ENCODE measurements at places on chromosomes 11 and 22.

DNA sequence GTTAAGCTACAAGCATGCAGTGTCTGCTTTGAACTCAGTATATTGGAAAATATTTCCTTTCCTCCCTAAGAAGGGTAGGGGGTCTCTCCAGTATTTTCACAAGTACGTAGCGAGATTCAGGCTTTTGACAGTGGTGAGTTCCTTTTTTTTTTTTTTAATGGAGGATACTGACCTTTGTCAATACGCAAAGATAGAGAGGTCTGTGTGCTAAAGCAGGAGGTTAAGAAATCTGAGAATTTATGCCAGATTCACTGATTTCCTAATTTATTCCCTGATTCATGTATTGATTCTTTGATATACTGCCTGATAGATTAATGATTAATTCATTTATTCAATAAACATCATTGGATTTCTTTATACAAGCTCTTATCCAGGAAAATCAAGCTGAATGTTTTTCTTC, 106.7 kb upstream of the CADM1 start:
- no peak for DNase-seq

- DNase-seq = no peak
Observed at GRCh38 chr11:2269601-2270321, 627 bp downstream of the ASCL2 start.

- DNase-seq = no peak
Observed at GRCh38 chr11:111963931-111964340, 26.8 kb downstream of the DIXDC1 start.

DNA sequence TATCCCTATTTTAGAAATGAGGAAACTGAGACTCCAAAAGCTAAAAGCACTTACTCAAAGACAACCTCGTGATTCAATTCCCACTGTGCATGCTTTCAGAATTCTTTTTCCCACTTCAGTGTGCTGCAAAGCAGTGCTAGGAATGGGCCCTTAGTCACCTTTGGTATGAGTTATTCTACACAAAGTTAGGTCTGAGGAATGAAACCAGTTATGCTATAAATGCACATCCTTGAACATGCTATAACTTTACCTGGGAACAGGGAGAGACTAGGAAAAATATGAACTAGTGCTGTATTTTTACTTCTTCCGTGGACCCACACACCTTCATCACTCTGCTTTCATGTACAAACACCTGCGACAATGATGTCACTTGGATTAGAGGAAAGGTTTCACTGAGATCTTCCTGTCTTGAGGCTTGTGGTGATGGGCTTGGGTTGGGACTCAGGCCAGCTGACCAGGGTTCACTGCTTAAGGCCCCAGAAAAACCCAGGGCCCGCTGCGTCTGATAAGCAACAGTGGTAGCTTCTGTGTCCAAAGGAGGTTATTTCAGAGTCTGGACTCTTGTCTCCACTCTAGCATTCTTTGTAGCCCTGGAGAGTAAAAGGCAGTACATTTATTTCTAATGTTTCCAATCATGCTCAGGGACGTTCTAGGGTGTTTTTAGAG, 81.6 kb downstream of the ZC3H12C start:
- no peak for DNase-seq

DNA sequence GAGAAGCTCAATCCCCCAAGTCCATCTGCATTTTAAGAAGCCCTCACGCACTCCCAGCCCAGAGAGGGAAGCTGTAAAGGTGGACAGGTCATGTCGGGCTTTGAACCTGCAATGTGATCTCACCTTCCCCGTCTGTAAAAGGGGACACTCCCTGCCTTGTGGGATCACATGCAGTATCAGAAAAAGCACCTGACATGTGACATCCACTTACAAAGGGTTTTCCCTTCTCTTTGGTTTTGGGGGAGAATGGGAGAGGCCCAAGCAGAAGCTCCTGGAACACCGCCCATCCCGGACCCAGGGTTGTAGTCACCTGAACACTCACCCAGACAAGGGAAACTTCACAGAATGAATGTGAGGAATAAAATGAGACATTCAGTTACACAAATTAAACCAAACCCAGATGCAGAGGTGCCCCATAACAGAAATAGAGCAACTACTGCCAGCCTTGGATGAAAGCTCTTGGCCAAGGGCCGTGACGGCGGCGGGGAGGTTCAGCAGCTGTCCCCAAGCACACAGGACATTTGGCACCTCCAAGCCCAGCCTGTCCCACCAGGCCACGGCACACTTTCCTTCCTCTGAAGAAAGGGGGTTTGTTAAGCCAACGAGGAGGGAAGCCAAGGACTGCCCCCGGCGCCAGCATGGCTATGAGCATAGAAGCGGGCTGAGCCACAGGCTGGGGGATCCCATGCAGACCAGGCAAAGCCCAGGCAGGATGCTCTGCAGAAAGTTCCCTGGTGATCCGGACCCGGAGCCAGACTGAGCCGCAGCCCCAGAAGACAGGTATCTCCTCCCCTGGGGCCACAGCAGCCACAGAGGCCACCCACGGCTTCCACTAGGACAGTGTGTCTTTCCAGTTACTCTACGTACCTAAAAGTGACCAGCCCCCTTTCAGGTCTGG, 3.8 kb downstream of the BID start:
- DNase-seq = no peak

DNA sequence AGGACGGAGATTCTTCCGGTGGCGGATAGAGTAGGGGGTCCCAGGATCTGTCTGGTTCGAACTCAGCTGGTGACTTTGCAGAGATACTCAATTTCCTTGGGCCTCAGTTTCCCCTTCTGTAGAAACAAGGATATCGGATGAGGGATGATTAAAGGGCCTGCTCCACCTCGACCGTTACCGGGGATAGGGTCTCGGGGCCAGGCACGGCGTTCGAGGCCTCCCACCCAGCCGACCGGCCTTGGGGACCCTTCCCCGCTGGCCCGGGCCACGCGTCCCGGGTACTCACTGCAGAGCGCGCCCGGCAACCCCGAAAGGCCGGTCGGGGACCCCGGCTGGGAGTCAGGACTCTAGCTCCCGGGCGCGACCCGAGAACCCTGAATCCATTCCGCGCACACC, 321 bp downstream of the RHBDD3 start:
- DNase-seq = no peak

GRCh38 chr11:102488208-102488607, 35.6 kb upstream of the TMEM123 start:
- DNase-seq = no peak

- no peak for DNase-seq
Observed at GRCh38 chr11:27524155-27524554, 17.6 kb upstream of the LIN7C start.

DNA sequence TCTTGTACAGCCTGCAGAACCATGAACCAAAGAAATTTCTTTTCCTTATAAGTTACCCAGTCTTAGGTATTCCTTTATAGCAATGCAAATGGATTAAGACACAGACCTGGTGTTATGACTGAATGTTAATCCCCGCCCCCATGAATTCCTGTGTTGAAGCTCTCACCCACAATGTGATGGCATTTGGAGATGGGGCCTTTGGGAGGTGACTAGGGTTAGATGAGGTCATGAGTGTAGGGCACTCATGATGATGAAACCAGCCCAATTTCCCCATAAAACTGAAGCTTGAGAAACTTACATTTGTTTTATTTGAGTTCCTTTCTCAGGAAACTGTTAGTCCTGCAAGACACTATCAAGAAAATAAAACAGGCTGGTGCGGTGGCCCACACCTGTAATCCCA, 115.8 kb upstream of the THY1 start:
- no peak for DNase-seq

DNA sequence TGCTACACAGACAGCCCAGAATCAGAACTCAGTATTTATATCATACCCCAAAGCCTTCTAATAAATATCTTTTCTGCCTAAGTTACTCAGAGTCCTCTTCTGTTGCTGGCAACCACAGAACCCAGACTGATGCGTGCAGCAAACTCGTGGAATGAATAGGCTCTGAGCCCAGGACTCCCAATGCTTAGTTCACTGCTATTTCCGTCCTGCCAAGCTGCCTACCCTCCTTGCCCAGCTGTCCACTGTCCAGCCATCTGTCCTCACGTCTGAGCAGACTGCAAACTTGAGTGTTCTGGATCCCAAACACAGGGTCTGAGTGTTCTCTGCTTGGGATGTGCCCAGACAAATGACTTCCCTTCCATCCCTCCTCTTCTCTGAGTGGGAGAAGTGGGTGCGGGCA, 19.4 kb downstream of the PTPN5 start:
- no peak for DNase-seq

DNA sequence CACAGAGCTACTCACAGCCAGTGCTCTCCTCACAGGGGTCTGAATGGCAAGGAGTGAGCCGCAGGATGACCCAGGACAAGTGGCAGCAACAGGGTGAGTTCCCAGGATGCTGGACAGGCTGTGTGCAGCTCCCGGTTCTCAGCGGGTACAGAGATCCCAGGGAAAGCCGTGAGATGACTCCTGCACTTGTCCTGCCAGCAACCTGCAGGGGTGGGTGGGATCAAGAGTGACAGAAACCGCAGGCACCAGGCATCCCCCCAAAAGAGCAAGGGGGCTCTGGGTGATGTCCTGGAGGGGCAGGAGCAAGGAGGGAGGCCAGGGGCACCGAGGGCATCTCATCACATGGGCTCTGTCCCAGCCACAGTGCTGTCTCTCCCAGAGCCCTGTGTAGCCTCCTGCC, 15.9 kb upstream of the PRODH start:
- no peak for DNase-seq

- no peak for DNase-seq
Observed at GRCh38 chr11:74581954-74582547, 10.3 kb upstream of the POLD3 start.

- DNase-seq = no peak
Observed at GRCh38 chr22:42072606-42073330, 1.3 kb upstream of the PHETA2 start.

- DNase-seq = peak; percentile 52
Observed at GRCh38 chr22:46070803-46071450, 79.4 kb upstream of the PPARA start.

DNA sequence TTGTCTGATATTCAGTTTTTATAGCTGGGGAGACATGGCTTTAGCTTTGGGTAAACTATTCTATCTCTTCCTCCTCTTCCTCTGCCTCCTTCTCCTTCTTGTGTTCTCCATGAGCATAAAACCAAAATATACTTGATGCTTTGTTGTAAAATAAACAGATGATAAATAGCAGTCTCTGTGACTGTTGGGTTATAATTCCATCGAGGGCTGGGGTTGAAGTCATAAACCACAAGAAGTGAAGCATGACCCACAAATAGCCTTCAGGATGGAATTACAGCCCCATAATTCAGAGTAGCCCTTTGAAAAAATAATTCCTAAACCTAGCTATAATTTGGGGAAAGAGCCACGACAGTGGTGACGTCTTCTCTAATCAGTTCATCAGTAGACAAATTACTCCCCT, 177.7 kb downstream of the SNX19 start:
- no peak for DNase-seq

GRCh38 chr22:42919199-42919598, 62.1 kb upstream of the ARFGAP3 start:
- peak; percentile 51 for DNase-seq

DNA sequence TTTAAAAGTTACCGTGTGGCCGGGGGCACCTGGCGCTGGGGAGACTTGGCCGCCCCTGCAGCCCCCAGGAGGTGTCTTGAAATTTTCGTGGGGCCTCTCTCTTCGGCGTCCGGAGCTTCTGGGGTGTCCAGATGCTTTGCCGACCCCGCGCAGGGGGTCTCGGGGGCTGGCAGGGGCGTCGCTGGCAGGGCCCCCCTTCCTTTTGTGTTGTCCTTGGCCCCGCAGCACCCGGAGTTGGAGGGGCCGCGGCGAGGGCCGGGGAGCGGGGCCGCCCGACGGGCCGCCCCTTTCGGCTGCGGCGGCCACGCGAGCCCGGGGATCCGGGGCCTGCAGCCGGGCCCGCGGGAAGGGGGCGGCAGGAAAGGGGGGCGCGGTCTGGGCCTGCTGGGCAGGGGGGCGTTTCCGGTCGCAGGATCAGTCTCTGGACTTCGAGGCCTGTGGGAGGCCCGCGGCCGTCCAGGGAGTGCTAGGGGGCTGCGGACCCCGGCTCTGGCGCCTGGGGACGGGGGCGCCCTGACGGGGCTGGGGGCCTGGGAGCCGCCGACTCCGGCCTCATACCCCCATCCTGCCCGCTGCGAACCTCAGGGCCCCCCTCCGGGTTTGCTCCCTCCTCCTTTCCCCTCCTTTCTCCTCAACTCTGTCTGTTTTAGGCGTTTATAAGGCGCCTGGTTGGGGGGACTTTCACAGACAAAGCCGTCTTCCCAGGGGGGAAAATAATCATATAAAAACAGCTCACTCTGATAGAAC, 869 bp downstream of the ZC3H7B start:
- no peak for DNase-seq

GRCh38 chr11:74322667-74323066, 11.2 kb upstream of the P4HA3 start:
- no peak for DNase-seq

DNA sequence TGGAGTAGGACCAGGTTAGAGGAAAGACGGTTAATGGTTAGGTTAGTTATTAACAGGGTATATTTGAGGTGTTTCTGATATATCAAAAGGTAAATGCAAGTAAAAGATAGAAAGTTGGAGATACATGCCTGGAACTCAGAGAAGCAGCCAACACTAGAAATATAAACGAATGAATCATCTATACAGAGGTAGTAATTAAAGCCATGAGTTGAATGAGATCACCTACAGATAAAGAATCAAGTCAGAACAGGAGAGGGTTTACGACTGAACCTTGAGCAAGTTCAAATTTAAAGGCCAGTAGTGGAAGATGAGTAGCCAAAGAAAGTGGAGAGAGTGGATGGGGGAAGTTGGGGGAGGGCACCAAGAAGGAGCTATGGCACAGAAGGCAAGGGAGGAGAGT, 73.9 kb downstream of the SPON1 start:
- DNase-seq = no peak

GRCh38 chr11:111378861-111379601, at the start of gene POU2AF1:
POU2AF1 (minus strand) TSS chr11:111379275; CDS start chr11:111379177, 98 bp downstream.
- no peak for DNase-seq

DNA sequence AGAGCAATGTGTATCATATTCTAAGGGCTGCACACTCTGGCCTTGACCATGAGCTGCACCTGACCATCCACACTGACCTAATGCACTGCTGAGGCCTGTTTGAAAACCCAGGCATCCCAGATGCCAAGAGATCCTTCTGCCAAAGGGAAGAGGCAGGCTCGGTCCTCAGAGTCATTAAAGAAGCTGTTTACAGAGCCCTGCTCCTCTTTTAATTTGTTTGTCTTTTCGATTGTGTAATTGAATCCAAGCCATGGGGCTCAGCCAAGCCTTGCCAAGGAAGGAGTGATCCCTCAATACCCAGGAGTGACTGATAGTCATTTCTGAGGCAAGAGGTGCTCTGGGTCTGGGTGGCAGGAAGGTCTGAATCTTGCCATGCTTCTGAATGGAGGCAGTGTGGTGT, 94.5 kb upstream of the ISX start:
- no peak for DNase-seq

GRCh38 chr11:118051611-118052461, 25.0 kb upstream of the TMPRSS4 start:
- DNase-seq = no peak

GRCh38 chr11:108558222-108558621, 35.3 kb downstream of the EXPH5 start:
- no peak for DNase-seq

DNA sequence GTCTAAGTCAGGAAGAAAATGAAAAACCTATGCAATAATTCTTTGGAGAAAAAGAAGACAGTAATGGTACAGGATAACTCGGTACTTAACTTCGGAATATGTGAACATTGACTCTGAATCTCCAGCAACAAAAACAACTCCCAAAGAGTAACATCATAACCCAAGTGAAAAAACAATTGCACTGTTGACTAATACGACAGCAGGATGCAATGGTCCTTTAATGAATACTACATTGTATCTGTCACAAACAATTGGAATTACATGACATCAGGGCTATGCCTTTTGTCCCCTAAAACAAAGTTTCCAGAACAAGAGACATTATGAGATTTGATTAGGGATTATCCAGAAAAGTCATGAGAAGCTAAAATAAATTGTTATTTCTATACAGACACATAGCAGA, 1065.9 kb downstream of the LRRC4C start:
- no peak for DNase-seq

GRCh38 chr11:86337227-86337626, 35.2 kb downstream of the HIKESHI start:
- DNase-seq = no peak
